Activated CD8-positive, alpha-beta memory T cell treated with anti-CD3 and anti-CD28 coated beads for 4 hours (primary cell): ENCODE measurements at places on chromosomes 3 and 15.

- no peak for DNase-seq
Observed at GRCh38 chr3:53376679-53377078, 29.3 kb upstream of the DCP1A start.

DNA sequence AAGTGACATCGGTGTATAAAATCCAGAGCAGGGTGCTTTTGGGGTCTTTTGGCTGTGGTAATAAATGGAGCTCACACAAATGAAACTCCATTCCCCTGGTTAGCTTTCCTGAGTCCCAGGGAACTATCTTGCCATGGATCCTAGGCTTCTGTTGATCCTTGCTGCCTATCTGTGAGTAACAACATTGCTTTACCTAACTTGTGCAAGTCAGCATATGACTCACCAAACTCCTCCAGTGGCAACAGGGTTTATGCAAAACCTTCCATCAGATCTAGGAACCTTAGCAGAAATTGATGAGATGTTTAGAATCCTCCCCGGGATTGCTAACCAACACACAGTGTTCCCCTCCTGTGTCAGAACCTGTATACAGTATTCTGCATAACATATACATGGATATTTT lies 105.4 kb downstream of the SCAPER start:
- no peak for DNase-seq

DNA sequence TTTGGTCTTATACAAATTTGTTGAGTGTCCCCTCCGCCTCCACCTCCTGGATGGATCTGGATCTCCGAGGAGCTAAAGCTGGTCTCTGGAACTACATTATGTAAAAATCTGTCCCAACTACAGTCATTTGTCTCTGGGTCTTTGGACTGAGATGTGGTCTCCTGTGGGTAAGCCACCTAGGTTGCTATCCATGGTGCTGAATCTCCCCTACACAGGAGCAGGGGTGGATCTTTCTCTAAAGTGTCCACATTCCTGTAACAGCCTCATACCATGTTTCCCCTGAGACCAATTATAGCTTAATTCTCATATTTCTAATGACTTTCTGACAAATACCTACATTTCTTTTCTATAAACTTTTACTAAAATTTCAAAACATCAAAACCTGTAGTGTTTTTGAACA lies 625.8 kb downstream of the TAFA4 start:
- no peak for DNase-seq

GRCh38 chr15:78177447-78177873 lies 28.3 kb downstream of the IDH3A start:
- no peak for DNase-seq

GRCh38 chr3:197363553-197364409 lies 65.4 kb upstream of the DLG1 start:
- no peak for DNase-seq

DNA sequence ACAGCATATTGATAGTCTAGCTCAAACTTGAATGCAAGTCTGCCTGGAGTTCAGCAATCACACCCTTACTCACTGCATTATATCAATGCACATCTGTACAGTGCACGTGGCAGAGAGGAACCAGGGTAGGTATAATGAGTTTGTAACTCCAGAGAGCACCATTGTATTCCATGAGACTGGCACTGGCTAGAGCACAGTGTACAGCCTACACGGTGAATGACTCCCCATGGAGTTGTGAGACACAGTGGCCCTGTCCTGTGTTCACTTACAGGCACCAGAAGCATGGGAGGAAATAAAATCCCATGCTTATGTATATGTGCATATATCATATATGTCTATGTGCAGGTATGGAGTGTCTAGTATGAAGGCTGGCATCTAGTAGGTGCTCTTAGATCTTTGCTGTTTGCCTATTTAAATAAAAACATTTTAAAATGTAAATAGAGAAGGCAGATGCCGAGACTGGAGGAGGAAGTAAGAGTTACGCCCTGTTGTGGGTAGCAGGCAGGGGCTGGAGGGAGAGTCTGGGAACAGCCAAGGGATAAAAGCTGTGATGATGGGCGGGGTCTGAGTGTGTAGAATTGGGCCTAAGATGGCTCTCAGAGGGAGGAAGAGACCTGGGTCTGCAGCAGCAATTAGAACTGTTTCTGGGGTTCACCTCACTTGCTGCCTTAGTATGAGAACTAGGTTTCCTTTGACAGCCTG lies 360.7 kb upstream of the ICE2 start:
- no peak for DNase-seq
